ENCODE measurements at places on chromosomes 1 and 21.

DNA sequence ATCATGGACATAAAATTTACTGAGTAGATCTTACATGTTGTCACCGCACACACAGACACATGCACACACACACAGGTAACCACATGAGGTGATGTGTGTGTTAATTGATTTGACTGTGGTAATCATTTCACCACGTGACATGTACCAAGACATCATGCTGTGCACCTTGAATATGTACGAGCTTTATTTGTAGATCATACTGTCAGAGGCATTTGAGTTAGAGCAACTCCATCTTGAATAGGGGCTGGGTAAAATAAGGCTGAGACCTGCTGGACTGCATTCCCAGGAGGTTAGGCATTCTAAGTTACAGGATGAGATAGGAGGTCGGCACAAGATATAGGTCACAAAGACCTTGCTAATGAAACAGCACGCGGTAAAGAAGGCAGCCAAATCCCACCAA, 31.7 kb upstream of the TRIM17 start:
- no peak for DNase-seq

- DNase-seq: no peak
These were observed 78.8 kb upstream of the C1orf105 start for GRCh38 chr1:172341697-172342096.

DNA sequence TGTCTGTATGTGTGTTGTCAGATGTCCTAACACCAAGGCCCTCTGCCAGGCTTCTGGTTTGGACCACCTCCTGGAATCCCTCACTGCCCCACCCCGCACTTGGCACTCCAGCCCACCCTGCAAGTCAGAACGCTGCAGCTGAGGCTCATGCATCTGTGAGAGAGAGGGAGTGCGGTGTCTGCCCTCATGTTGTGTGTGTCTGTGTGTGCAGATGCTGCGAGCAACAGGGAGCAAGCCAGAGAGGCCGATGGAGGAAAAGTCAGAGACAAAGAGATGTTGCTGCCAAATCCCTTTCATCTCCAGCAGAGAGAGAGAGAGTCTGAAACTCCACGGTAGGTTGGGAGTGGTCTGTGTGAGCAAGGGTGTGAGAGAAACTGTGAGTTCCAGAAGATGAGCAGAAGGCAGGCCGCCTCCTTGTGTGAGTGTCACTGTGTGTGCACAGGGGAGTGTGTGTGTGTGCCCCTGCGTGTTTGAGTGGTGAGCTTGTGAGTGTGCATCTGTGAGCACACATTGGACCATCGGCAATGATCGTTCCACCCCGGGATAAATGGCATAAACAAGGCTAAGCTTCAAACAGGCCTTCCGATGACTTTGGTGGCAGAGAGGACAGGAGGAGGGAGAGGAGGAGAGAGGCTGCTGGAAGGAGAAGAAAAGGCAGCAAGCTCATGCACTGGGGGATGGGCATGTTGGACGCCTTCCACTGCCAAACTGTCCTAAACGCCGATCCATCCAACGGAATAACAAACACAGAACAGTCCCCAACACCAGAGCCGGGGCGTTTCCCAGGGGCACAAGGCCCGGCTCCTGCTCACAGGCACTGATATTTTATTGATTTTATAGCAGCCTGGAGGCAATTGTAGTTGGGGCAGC, 99.2 kb upstream of the GRIK3 start:
- no peak for DNase-seq

- peak; percentile 77 for DNase-seq
These were observed 59.4 kb upstream of the ASB17 start for GRCh38 chr1:75991497-75992114.

- peak; percentile 35 for DNase-seq
These were observed 119.4 kb downstream of the AKT3 start for GRCh38 chr1:243730487-243731150.

DNA sequence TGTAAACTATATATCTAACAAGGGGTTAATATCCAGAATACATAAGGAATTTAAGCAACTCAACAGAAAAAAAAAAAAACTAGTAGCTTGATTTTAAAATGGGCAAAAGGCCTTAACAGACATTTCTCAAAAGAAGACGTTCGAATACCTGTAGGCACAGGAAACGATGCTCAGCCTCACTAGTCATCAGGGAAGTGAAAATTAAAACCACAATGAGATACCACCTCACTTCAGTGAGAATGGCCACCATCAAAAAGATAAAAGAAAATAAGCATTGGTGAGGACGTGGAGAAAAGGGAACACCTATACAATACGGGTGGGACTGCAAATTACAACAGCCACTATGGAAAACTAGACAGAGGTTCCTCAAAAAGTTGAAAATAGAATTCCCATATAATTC, 37.3 kb downstream of the NPHP4 start:
- DNase-seq: no peak

GRCh38 chr1:158809862-158810261, 21.3 kb upstream of the MNDA start:
- no peak for DNase-seq

GRCh38 chr1:235617808-235618207, 31.8 kb downstream of the GNG4 start:
- no peak for DNase-seq

GRCh38 chr1:66370462-66370971, 163.4 kb upstream of the SGIP1 start:
- DNase-seq: no peak

DNA sequence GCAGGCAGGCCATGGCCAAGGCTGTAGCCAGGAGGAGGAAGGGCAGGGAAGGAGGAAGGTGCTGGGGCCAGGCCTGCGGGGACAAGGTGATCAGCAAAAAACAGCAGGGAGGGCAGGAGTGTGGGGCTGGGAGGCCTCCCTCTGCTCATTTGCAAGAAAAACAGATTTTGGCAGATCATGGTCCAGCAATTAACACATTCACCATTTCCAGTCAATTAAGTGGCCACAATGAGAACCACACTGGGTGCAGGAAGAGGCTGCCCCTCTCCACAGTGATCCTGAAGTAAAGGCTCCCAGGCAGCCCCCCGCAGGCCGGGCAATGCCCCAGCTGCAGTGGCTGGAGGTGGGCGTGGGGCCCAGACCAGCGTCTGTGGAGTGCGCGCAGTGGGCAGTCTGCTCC, 54.6 kb downstream of the DMRTB1 start:
- no peak for DNase-seq

GRCh38 chr1:71561729-71562128, 480.9 kb upstream of the ZRANB2 start:
- DNase-seq: peak; percentile 73

DNA sequence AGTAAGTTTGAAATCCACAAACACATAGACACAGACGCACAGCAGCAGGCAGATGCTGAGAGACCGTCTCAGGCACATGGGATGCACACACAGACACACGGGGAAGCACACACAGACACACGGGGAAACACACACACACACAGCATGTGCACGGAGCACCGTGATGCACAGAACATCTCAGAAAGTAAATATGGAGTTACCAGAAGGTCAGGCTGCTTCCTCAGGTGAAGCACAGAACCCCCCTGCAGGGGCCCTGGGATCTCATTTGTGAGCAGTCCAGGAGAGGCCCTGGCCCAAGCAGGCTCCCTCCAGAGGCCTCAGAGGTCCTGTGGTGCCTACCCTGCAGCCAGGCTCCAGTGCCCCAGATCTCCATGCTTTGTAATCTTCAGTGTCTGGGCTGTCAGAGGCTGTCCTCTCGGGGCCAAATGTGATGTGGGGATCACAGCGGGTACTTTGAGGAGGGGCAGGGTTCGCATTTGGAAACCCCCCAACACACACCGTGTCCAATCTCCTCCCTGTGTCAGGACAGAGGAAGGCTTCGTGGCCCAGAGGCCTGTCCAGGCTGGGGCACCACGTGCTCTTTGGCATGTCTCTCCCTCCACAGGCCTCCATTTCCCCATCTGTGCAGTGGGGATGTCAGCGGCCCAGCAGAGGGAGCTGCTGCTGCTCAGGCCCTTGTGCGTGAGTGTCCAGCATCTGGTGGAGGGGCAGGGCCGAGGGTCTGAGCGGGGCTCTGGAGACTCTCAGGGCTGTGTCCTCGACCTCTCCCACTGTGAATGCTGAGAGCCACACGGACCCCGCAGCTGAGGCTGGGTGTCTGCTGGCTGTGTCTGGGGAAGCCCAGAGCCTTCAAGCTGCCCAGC, 23.0 kb upstream of the PRSS38 start:
- no peak for DNase-seq

GRCh38 chr21:26405071-26405470, 168.0 kb downstream of the CYYR1 start:
- DNase-seq: no peak

- DNase-seq: peak; percentile 87
These were observed 1589.3 kb downstream of the BRINP3 start for GRCh38 chr1:188888386-188888785.

GRCh38 chr1:58779059-58779754, 4.6 kb downstream of the JUN start:
- DNase-seq: no peak

DNA sequence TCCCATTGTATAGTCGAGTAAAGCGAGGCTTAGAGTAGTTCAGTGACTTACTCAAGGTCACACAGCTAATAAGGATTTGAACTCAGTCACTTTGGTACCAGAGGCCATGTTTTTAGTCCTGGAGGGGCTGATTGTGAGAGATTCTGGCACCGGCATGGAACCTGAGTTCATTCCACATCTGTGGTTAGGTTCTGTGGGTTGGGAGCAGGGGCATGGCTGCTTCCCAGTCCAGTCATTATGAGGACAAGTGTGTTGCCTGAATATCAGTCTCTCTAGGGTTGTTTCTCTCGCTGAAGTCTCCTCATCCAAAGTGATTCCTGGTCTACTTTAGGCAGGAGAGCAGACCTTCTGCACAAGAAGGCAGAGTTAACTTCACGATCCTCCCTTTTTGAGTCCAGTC, 90.6 kb downstream of the C1orf94 start:
- no peak for DNase-seq

GRCh38 chr1:164592634-164593033, 33.6 kb downstream of the PBX1 start:
- no peak for DNase-seq

DNA sequence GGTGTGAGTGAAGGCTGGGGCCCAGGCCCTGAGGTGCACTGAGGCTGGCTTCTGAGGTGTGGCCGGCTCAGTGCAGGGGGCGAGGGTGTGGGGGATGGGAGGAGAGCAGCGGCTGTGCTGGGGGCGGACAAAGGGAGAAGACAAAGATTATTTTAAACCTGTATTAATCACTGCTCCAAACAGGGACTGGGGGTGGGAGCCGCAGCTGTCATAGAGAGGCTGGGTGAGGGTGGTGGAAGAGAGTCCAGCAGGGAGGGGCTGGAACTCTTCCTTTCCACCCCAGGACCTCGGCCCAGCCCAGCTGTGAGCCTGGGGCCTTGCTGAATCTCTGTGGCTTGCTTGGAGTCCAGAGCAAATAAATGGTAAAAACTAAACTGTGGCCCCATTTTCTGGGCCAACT, 106.9 kb downstream of the KCND3 start:
- DNase-seq: no peak

GRCh38 chr1:244862354-244862698, 2.0 kb downstream of the HNRNPU start:
- no peak for DNase-seq

- no peak for DNase-seq
These were observed 188.9 kb upstream of the TMEM51 start for GRCh38 chr1:14964711-14965055.

- no peak for DNase-seq
These were observed 103.6 kb upstream of the BACE2 start for GRCh38 chr21:41064334-41064791.

DNA sequence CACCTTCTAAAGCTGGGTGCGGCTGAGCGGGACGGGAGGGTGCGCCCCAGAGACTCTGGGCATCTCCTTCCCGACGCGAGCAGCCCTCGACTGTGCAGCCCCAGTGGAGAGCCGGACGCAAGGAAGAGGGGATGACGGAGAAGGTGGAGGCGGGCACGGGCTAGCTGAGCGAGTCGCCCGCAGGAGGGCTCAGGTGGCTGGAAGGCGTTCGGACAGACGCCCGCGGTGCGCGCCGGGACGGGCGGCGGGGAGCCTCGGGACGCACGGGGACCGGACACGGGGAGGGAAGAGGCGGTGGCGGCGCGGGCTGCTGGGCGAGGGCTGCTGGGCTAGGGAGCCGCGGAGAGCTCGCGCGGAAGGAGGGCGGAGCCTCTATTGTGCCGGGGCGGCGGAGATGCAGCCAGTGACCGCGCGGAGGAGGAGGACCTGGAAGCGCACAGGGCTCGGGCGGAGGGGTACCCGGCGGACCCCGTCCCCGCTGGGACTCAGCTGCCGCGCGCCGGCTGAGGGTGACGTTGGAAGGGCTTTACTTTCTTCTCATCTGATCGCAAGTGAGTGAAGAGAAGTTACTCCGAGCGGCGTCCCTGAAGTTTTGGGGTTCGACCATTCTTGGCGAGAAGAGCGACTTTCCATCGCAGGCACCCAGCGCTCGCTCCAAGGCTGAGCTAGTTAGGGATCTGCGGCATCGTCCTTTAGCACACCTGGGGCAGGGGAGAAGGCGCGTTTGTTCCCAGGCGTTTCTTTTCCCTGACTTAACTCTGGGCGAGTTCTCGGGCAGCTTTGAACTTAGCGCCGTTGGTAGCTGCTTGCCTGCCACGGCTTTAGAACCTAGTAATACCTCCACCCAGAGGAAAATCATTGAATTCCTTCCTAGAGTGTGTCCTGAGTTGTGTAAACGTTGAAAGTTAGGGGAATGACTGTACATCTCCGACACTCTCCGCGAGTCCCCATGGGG, at the start of gene OLFML2B:
TSS of gene OLFML2B (minus strand) at position 323 of the 955 bp plus-strand sequence. CDS start 439 bp downstream, outside the sequence.
- DNase-seq: peak; percentile 55

DNA sequence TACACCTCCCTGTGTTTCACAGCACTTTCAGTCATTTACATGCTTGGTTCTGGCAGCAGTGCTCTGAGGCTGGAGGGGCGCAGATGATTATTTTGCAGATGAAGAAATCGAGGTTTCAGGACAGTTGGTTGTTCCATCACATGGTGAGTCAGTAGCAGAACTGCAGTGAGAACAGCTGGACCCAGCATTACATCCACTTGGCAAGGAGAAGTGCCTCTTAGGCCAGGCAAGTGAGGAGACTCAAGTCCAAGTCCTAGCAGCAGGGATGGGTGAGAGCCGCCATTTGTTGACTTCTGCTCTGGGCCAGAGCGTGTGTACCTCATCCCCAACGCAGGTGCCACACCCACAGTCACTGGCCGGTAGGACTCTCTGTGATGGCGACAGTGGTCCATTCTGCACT, 26.8 kb upstream of the EPHA8 start:
- no peak for DNase-seq

GRCh38 chr1:231855361-231855760, 228.8 kb downstream of the DISC1 start:
- no peak for DNase-seq

Measured in COLO829 (cell line).